ENCODE measurements at places on chromosomes 6 and 20.
A peak's percentile ranks its signal among the peaks of the same experiment; 100 is the strongest.

DNA sequence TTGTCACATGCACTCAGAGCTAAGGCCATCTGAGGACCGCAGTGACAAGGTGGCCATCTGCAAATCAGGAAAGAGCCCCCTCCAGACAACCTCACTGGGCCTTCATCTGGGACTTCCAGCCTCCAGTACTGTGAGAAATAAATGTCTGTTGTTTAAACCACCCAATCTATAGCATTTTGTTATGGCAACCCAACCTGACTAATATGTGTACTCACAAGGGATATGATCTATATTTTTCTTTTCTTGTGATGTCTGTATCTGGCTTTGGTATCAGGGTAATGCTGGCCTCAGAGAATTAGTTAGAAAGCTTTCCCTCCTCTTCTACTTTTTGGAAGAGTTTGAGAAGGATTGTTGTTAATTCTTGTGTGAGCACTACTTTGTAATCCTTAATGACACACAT, 37.5 kb upstream of the ENTPD6 start:
- DNase-seq = no peak

- no peak for DNase-seq
These were observed 30.2 kb downstream of the SLC2A10 start for GRCh38 chr20:46739431-46740213.

- no peak for DNase-seq
These were observed 1128.4 kb upstream of the MAP3K7 start for GRCh38 chr6:91715171-91715805.

- no peak for DNase-seq
These were observed 402 bp downstream of the OSBPL2 start for GRCh38 chr20:62238569-62239277.

GRCh38 chr6:118163542-118163941, 256.5 kb downstream of the SLC35F1 start:
- no peak for DNase-seq

DNA sequence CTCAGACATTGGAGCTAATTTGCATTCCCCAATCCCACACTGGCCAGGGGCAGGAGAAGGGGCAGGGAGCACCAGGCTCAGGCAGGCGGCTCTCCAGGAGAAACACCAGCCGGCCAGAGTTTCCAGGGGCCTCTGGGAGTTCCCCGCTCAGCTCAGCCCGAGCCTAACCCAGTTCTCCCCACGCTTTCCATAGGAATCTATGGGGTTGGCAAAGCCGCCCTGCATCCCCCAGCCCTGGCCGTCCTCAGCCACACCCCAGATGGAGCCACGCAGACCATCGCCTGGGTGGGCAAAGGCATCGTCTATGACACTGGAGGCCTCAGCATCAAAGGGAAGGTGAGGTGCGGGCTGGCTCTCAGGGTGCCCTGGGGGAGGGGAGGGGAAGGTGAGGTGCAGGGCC, 8.2 kb downstream of the NPEPL1 start:
- no peak for DNase-seq

DNA sequence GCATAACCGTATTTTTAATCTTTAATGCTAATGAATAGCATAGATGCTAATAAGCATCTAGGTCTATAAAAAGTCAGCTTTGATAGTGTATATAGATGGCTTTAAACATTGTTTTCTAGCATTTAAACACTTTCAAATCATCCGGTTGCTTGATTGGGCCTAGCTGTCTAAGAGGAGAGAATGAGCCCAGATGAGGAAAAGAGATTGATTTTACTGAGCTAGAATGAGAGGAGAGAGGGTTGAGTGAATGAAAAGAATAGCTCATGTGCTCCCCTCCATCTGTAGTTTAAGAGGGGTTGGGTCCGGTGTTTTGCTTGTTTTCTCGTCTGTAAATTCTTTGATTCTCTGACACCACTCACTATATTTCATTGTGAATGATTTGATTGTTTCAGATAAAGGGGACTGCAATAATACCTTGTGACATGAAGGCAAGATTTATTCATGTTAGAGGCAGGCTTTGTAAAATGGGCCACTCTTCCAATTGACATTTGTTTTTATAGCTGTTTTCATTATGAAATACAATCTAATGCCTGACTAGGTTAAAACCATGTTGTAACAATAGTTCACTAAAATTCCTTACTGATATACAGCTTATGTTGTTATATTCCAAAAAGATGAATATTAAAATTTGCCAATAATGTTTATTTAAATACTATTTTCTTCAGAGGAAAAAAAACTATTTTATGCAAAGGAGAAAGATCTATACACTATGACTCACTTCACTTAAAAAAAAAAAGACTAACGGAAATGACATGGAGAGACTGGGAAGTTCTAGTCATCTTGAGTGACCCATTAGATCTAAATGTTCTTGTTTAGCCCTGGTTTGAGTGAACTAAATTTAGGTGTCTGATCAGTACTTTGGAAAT, 3.2 kb downstream of the PTPN1 start:
- no peak for DNase-seq

- DNase-seq = no peak
These were observed 93.2 kb downstream of the NKAIN2 start for GRCh38 chr6:123896869-123897268.

DNA sequence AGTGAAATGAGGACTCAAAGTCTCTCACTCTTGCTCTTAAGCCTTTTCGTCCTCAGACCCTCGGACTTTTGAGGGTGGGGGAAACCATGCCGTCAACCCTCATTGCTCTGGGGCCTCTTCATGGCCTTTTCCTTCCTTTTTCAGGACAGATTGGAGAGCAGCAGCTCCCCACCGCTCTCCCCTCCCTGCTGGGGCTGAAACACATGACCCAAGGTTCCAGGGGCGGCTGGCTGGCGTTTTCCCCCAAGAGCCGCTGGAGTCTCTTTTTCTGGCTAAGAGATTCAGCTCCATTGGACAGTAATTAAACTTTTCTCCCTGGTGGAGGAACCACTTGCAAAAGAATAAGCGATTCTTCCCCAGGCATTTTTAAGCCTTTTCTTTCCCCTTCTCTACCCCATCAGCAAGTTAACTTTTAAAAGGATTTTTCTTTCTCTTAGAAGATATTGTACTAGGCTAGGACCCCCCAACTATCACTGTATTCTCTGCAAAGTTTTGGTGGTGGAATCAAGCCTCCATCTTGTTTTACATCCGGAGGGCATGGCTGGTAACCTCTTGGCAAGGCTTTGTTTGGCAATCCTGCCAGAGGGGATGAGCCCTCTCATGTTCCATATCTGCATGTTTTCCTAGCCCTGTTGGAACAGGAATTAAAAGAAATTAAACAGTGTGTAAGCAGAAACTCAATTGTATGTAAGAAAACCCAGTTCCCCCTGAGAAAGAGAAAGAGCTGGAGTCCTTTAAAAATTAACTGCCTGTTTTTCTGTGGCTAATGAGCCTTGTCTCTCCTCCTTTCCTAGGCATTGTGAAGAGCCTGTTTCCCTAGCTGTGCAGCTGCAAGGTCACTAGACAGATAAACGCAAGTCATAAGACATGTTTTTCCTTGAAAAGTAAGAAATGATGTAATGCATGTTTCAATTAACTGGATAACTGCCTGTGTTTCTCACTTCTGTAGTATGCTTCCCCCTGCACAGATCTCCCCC, 100.8 kb upstream of the GPR6 start:
- no peak for DNase-seq

- DNase-seq = no peak
These were observed 68.6 kb downstream of the TENT5A start for GRCh38 chr6:81683912-81684311.

DNA sequence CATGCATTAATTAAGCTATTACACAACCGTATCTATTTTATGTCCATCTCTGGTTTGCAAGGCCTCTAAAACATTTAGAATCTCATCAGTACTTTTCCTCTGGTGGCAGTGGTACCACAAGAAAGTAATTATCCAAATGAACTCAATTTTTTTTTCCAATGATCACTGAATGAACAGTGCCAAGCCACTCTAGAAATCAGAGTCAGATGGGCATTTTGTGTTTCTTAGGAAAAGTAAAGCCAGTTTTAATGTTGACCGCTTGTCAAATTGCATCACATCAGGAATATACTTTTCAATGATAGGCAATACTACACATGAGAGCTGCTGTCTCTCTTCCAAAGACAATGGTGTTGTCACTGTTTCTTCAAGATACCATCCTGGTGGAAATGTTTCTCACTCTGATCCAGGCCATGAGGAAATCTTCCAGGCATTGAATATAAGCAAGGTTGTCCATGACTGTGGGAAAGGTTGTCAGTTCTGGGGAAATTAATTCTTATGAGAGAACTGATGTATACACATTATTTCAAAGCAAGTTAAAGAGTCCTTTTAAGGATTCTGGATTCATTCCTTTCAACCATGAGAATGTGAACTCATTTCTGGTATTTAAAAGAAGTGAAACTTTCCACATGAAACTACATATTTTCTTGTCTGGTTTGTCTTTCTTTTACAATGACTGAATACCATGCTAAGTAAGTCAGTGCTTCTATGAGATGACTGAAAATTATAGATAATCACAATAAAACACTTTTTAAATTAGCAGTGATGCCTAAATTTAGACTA, 108.8 kb upstream of the TCF21 start:
- no peak for DNase-seq

GRCh38 chr6:32627831-32628230, 9.4 kb upstream of the HLA-DQA1 start:
- DNase-seq = peak; percentile 22

- DNase-seq = no peak
These were observed 190.8 kb downstream of the DLL1 start for GRCh38 chr6:170100046-170100445.

- no peak for DNase-seq
These were observed 91.0 kb downstream of the HIVEP1 start for GRCh38 chr6:12103158-12103557.

GRCh38 chr6:158805698-158806377, 13.3 kb downstream of the EZR start:
- DNase-seq = no peak

DNA sequence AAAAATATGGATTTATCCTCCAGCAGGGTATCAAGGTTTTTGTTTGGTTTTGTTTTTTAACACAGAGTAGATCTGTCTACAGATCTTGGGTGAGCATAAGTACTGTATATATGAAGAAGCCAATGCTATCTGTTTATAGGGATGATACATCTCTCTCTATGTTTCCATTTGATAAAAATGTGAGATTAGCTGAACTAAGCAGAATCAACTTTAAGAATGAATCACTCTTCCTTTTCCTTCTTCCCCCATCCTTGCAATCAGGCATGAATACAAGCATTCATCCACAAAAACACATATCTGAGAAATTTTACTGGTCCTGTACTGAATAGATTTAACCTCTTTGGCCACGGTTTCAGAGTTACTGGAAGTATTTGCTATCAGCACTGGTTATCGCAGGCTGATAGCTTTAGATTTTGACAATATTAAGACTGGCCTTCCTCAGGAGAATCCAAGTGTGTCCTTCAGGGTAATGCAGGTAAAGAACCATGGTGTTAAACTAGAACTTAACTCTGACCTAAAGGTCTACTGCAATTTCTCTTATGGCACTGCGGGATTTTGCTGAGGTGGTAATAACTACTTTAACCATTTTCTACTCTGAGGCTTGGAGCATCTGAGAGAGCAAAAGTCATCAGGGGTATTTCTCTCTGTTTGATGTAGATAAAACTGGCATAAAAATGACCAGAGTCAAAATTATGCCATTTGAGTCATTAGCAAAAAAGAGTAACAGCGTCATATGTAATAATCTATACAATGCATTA, 1.5 kb downstream of the SNAP25 start:
- DNase-seq = no peak

DNA sequence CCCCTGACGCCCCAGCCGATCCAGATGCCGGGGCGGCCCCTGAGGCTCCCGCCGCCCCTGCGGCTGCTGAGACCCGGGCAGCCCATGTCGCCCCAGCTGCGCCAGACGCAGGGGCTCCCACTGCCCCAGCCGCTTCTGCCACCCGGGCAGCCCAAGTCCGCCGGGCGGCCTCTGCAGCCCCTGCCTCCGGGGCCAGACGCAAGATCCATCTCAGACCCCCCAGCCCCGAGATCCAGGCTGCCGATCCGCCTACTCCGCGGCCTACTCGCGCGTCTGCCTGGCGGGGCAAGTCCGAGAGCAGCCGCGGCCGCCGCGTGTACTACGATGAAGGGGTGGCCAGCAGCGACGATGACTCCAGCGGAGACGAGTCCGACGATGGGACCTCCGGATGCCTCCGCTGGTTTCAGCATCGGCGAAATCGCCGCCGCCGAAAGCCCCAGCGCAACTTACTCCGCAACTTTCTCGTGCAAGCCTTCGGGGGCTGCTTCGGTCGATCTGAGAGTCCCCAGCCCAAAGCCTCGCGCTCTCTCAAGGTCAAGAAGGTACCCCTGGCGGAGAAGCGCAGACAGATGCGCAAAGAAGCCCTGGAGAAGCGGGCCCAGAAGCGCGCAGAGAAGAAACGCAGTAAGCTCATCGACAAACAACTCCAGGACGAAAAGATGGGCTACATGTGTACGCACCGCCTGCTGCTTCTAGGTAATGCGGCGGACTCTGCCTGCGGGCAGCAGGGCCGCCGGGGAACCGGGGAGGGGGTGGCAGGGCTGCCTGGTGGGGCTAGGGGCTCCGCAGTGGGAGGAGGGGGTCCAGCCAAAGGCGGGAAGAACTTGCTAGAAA, 2.3 kb downstream of the GNAS start:
- no peak for DNase-seq

GRCh38 chr6:108781419-108782100, 66.7 kb upstream of the ARMC2 start:
- peak; percentile 46 for DNase-seq

DNA sequence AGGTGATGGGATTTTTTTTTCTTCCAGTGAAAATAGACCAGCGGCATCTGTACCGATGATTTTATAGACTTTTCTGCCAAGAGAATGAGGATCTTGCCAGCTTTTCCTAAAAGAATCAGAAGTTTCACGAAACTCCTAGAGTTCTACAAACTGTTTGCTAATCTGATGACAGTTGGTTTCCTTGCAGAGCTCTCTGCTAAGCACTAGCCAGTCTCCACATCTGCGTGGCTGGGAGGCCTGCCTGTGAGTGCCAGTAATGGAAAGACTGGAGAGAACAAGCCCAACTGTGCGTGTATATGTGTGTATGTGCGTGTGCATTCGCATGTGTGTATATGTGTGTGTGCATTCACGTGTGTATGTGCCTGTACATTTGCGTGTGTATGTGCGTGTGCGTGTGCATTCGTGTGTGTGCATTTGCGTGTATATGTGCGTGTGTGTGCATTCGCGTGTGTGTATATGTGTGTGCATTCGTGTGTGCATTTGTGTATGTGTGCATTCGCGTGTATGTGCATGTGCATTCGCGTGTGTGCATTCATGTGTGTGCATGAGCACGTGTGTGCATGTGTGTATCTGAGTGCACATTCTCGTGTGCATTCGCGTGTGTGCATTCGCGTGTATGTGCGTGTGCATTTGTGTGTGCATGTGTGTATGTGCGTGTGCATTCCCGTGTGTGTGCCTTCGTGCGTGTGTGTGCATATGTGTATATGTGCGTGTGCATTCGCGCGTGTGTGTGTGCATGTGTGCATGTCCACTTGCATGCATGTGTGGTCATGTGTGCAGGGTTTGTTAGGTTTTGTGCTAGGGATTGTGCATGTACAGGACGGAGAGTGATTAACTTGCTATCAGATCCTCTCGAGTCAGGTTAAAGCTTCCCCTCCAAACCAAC, 379.4 kb downstream of the TAF4 start:
- no peak for DNase-seq

Measured in activated CD4-positive, alpha-beta T cell treated with anti-CD3 and anti-CD28 coated beads for 48 hours (primary cell).